ENCODE measurements at places on chromosomes 4 and X. TPM values are rescaled to one million over a fixed set of nuclear protein-coding genes. Genes with fewer than 3 reads are reported as not detected.

ADH4 gene
- total RNA-seq, result 9.4 TPM

STK32B gene
- total RNA-seq, result 7.0 TPM

GRCh38 chrX:22536746-22537304 lies 264.1 kb downstream of the CBLL2 start:
- no peak for DNase-seq

DNA sequence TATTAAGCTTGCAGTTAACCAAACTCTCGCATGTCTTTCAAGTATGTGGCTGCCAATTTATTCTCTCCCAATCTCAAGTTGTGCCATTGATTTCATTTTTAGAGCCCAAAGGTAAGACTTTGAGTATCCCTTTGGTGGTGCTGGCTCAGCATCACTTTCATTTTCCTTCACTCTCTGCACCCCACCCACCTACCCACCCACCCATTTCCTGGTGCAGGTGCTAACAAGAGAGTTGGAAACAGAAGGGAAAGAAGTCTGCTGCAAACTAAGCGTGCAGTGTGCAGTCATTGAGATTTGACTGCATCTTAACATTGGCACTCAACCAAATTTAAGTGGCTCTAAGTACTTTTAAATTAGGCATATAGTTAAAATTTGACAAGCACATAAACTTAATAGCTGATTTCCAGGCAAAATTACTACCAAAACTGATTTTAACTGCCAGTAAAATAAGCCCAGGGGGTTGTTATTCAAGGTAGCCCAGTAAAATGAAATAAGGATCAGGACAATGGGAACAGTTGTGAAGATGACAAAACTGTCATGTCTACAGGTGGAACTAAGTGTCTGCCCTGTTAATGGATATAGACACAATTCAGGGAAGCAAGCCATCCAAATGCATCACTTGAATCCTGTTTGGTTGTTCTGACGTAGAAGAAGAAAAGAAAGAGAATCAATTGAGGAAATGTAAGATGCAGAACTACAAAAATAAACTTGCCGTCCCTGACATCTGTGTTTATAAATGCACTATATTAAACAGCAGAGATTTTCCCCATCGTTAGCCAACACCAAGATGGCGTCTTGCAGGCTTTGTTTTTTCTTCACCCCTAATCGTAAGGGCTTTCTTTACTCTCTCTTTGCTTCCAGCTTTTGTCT lies 184.2 kb downstream of the KDR start:
- no peak for DNase-seq

PHOX2B gene
- total RNA-seq, result 0.96 TPM

- DNase-seq, result no peak
These were observed 154.0 kb upstream of the TENT5D start for GRCh38 chrX:80266287-80266686.

- DNase-seq, result peak; percentile 39
These were observed 49.7 kb upstream of the ANKRD17 start for GRCh38 chr4:73308286-73308685.

ZNF711 gene
- total RNA-seq, result 10.4 TPM

TASL gene
- total RNA-seq, result 1.9 TPM

DNA sequence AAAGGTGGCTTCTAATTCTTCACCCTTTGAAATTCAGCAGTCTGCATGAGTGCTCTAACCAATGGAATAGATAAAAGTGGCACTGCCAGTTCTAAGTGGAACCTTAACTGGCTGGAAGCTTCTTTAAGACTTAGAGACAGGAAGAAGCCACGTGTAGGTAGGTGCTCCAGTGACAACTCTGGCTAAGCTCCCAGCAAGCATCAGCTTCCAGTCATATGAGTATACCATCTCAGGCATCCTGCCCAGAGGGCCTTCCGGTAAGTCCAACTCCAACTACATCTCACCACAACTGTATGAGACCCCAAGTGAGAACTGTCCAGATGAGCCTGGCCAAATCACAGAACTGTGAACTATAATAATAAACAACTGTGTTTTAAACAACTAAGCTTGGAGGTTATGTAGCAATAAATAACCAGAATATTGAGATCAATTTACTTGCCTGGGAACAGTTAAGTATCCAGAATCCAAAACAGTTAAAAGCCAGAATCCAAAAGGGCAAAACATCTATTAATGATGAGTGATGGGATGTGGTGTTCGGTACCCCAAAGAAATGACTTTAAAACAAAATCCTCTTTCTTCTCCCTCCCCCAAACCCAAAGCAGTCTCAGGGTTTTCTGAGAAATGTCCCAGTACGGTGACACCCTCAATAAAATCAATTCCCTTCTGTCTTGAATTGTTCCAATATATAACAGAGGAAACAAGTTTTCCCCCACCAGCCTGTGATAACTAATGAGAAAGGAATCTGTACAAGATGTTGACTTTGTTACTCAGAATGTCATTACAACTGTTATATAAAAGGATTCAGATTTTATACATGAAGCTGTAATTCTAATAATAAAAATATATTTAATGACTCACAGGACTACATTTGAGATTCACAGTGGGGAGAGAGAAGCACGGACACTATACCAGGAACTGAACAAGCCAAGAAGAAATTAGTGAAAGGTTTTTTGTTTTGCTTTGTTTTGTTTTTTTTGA lies 4.2 kb downstream of the TSPAN5 start:
- DNase-seq, result no peak

CPLX1 gene
- not detected for total RNA-seq

- DNase-seq, result no peak
These were observed 65.5 kb downstream of the GLRA3 start for GRCh38 chr4:174763454-174764104.

PWWP3B gene
- total RNA-seq, result 9.6 TPM

GRCh38 chrX:19581786-19582185 lies 66.5 kb upstream of the MAP3K15 start:
- DNase-seq, result no peak

- DNase-seq, result no peak
These were observed 119.8 kb downstream of the DRD5 start for GRCh38 chr4:9901257-9901656.

DNA sequence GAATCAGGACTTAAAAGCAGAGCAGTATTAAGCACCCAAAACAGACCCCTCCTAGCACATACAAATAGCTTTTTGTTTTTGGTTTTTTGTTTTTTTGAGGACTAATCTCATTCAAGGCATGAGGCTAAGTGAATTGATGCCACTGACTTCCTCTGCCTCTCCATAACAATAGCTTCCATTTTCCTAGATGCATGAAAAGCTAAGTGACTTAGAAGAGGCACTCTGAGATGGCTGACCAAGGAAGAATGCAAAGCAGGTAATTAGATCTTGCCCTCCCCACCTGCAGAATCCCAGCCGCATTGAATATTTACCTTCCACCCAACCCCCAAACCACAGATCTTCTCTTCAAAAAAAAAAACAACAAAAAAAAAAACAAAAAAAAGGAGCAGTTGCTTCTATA lies 7.4 kb upstream of the KDR start:
- DNase-seq, result no peak

- DNase-seq, result no peak
These were observed 93.8 kb downstream of the CENPC start for GRCh38 chr4:67451464-67451863.

DNA sequence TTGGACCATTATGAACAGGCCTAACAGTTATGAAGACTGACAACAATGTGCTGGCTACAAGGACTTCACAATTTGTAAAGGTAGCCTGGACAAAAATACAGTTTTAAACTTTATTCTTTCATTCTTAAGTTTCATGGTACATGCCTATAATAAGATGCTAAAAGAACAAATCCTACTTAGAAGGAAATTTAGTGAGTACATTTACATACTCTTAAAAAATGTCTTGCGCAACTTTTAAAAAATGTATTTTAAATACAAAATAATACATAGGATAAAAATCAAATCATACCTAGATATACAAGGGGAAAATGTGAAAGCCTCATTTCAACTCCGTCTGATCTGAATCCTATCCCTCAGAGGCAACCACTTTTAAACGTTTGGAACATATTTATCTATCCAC lies 200.7 kb upstream of the SPIN4 start:
- no peak for DNase-seq

DNA sequence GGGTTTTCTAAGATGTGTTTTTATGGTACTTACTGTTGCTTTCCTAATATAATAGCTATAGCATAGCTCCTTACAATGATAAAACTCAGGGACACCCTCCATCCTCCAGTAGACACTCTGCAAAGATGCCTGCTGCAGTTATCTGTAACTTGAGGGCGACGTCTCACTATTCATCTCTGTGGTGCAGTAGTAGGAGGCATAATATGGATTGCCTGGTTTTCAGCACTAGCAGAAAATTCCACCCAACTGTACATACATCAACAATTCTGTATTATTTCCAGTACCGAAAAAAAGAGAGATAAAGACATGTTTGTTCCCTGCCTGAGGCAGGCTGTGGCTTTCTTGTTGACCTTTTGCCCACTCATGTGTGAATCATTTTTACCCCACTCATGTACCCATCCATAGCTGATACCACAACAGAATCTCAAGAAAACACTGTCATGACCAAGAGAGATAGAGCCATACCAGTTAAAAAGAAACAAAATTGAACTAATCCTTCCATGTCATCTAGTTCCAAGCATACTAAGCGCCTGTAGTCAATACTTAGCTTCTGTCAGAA lies 220.1 kb downstream of the RAB28 start:
- DNase-seq, result no peak

GRCh38 chrX:153791104-153791852 lies 2.9 kb downstream of the IDH3G start:
- no peak for DNase-seq

DNA sequence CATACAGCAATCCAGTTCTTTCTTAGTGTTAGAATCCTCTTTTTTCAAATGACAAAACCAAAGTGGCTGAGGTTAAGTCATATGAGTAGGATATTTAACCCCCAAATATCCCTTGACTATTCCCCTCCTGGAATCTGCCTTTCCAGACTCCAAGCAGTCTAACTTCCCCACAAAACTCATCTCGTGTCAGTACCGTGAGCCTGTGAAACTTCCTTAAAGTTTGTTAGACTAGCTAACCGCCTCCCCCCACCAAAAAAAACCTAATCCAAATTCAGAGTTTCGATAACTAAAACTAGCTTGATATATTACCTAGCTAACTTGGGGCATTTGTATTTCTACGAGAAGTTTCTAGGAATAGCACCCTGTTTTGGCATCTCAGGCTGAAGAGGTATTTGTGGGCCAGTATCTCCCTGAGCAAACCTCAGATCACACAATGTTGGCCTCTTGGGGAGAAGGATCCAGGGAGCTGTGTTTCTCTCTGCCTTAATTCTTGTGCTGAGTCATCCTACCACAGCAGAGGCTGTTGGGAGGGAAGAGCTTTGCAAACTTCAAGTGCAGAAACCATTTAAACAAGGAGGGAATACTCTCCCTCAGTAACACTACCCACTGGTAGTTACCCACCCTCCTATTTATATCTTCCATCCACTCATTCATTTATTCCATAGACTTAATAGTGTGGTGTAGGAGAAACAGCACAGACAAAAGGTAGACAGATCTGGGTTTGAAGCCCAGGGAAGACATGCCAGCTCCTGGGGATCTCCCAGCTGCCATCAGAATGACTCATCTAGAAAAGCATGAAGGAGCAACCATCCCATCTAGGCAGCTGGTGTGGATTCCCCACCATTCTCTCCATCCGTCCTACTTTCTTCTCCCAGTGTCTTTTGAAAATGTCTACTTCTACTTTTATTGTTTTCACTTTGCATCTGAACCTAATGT lies 39.3 kb upstream of the TXK start:
- peak; percentile 50 for DNase-seq

- no peak for DNase-seq
These were observed 210.8 kb upstream of the RASGEF1B start for GRCh38 chr4:81682492-81682891.

HGFAC gene
- 3.1 TPM for total RNA-seq

- DNase-seq, result no peak
These were observed 133.8 kb upstream of the UGT8 start for GRCh38 chr4:114464726-114465272.

DNA sequence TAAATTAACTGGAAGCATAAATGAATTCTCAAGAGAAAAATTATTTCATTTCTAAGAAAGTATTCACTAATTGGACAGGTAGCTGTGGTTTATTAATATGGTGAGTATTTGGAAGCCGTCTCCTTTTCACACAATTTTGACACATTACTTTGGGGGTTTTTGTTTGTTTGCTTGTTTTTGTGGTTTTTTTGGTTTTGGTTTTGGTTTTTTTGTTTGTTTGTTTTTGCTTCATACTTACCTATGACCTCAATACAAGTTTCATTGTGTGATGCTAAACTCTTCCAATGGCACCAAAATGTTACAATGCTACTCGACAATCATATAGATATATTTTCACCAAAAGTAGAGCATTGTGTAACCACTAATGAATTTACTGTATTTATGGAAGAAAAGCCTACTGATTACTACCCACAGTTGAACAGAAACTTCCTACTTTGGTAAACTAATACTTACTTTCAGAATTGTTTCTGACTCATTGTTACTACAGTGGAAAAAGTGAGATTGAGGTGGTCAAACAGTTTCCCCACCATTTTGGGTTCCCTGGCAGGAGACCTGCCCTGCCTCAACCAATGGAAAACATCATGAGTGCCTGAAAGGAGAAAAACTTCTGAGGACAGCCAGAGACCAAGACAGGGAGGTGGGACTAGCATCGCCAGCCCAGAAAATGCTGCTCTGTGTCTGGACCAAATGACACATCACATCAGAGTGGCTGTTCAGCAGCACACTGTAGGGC lies 443.1 kb downstream of the HNRNPD start:
- DNase-seq, result no peak

DNA sequence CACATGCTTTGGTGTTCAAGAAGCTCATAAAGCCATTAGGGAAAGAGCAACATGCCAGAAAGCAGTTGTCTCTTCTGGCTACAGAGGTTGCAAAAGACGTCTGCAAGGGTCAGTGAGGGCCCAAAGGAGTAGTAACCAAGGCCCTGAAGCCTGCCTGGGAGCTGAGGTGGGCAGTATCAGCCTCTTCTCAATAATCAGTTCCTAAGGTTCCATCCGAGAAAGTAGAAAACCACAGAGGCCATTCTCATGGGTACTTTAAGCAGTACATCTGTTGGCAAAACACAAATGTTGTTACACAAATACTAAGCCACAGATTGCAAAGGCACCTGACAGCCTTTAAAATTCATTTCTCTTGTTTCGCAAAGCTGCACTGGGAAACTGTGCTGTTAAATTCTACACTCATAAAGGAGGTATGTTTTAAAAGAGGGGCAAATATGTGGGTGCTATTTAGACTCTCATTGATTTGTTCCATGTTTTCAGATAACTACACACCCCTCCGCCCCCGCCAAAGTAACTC lies 37.7 kb downstream of the MECP2 start:
- no peak for DNase-seq

UBE2A gene
- 37.3 TPM for total RNA-seq

HELT gene
- not detected for total RNA-seq

- no peak for DNase-seq
These were observed 314.5 kb upstream of the HS3ST1 start for GRCh38 chr4:11743236-11743635.

TCP11X2 gene
- total RNA-seq, result not detected

AKAP4 gene
- 0.24 TPM for total RNA-seq

All from umbilical cord (tissue), 2 donors.